ENCODE measurements at places on chromosomes 12 and 14.

DNA sequence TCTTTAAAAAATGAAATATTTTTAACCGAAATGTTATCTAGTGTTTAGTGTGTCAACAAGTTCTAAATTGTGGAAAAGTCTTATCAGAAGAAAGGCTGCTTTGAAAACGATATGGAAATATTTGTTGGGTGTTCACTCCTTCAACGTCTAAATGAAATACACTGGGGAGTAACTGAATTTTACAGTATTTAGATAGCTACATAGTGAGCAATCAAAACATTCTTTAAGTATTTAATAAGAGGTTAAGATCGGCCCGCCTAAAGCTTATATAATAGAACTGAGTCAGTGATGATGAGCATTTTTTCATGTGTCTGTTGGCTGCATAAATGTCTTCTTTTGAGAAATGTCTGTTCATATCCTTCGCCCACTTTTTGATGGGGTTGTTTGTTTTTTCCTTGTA is 228.3 kb downstream of the RAD51B start:
- DNase-seq, result no peak

GRCh38 chr12:88247241-88247643 is 105.1 kb downstream of the TMTC3 start:
- no peak for DNase-seq

GRCh38 chr14:51285120-51285519 is 45.1 kb downstream of the TMX1 start:
- DNase-seq, result no peak

DNA sequence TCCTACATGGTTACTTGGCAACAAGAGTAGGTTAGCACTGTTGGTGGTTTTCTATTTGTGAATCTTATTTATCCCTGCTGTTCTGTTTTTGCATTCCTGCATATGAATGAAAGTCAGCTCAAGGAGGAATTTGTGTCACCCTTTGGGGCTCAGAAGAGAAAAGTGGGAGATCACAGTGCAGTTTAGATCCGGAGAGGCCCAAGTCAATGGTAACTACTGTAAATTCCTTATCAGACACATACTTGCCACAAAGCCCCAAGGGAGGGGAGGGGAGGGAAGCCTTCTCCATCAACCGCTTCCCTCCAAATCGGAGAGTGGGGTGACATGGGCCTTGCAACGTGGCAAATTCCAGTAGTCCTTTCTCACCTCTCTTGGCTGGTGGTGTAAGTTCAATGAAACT is 15.0 kb downstream of the GSG1 start:
- no peak for DNase-seq

- peak; percentile 22 for DNase-seq
Observed at GRCh38 chr12:110780448-110780847, 37.8 kb upstream of the PPP1CC start.
